ENCODE measurements at places on chromosomes 11 and 22. TPM values are rescaled to one million over a fixed set of nuclear protein-coding genes. Genes with fewer than 3 reads are reported as not detected.

DNA sequence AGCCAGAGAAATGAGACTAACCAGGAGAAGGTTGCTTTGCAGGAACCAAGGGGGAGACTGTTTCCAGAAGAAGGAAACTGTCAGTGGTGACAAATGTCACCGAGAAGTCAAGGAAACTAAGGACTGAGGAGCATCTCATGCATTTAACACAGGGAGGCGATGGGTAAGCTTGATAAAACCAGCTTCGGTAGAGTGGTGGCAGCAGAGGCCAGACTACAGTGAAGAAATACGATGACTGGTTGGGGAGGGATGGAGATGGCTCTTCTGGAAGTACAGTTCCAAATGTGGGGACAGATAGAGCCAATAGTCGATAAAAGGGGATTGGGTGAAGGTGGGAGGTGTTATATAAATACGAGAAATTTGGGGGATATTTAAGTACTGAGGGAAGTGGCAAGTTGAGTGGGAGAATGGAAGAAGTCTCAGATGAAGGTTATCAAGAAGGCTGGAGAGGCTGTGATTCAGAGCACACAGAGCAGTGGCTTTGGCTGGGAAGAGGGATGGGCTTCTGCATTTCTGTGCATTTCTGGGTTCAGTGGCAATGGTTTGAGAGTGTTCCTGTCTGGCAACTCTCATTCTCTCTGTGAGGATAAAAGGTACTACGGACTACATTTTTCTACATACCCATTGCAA is 29.2 kb downstream of the SC5D start:
- DNase-seq, result peak; percentile 51

- no peak for DNase-seq
These were observed 16.4 kb upstream of the OR6M1 start for GRCh38 chr11:123822599-123822998.

DNA sequence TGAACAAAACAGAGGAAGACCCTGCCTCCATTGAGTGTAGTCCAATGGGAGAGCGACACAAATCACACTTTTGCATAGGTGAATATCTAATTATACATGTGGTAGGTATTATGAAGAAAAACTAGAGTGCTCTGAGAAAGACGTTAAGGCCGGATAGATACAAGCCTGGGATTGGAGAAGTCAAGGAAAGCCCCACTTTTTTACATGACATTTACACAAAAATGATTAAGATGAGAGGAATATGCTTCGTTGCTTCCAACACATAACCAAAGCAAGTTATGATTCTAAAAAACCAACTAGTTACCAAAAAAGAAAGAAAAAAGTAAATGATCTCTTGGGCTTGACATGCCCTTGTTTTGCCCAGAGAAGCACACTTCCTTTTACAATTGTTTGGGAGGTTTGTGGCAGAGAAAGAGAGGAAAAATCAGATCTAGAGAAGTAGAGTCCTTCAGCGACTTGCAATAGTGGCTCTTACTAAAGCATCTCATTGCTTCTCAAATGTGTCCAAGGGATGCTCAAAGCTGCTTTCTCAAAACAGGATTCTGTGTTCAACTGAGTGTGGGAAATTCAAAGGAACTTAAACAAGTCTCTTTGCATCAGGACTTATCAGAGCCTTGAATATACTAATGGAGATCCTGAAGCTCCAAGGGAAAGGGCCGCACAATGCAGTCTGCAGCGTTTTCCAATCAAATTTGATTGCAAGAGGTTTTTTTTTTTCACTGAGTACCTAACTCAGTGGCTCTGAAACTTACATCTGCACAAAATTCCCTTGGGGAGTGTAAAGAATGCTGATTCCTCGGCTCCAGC is 38.8 kb downstream of the FLI1 start:
- DNase-seq, result no peak

DNA sequence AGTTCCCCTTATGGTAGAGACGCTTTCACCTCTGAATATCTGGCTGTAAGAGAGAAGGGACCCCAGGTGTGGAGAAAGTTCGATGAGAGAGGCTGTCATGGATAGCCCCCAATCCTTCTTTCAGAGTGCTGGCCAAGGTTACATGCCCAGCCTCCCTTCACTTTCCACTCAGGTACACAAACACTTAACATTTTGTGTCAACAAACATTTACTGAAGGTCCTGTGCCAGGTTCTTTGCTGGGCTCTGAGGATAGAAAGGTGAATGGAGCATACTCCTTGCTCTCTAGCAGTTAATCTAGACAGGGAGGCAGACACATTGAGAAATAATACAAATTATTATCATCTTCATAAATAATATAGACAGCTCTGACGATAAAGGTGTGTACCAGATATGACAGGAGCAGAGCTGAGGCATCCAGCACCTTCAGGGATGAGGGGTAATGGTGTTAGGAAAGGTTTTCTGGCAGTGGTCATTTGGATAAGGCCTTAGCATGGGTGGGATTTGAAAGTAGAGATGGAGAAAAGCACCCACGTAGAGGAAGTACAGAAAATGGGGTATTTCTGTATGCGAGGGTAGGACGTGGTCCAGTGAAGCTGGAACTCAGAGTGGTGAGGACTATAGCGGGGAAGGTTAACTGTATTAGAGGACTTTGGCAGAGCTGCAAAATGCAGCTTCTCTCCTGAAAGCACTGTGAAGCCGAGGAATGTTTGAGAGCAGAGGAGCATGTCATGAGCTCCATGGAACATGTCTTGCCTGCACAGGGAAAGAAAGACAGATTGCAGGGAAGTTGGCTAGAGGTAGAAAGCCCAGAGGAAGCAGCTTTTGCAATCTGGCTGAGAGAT is 19.6 kb downstream of the PPFIBP2 start:
- no peak for DNase-seq

- DNase-seq, result no peak
These were observed 11.1 kb downstream of the OTOG start for GRCh38 chr11:17558025-17558780.

DNA sequence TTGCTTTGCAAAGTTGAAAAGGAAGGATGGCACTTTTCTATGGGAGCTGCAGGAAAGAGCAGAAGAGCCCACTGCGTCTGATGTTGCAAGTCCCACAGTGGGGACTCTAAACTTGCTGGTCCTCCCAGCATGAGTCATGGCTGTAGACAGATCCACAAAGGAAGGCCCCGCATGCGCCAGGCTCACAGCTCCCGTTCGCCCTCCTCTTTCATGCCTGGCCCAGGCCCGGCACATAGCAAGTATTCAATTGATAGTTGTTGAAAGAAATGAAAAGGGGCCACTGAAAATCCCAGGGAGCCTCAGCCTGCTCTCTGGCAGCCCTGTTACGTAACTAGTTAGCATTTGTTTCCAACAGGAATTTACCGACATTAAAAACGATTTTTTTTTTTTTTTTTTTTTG is 18.9 kb downstream of the AP1B1 start:
- DNase-seq, result no peak

GRCh38 chr11:63916837-63917691 is at the start of gene RCOR2:
Gene RCOR2, minus strand, starts transcription at chr11:63917164. Its CDS starts 708 bp downstream, at chr11:63916456.
- DNase-seq, result peak; percentile 60

GRCh38 chr22:42439021-42439567 is 6.9 kb upstream of the NFAM1 start:
- no peak for DNase-seq

DNA sequence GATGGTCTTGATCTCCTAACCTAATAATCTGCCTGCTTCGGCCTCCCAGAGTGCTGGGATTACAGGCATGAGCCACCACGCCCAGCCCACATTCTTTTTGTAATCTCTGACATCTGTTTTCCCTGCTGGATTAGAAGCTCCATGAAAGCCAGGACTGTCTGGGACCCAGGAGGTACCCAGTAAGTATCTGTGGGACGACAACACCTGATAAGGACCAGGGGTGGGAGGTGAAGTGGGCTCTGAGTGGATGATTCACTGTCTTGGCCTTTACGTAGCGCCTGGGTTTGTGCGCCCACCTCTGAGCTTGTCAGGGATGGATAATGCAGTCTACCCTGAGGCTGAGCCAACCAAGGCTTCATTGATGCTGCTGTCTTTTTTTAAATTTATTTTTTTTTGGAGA is 118.8 kb downstream of the ABTB2 start:
- no peak for DNase-seq

- no peak for DNase-seq
These were observed 168.8 kb downstream of the RCN1 start for GRCh38 chr11:32259641-32260081.

DNA sequence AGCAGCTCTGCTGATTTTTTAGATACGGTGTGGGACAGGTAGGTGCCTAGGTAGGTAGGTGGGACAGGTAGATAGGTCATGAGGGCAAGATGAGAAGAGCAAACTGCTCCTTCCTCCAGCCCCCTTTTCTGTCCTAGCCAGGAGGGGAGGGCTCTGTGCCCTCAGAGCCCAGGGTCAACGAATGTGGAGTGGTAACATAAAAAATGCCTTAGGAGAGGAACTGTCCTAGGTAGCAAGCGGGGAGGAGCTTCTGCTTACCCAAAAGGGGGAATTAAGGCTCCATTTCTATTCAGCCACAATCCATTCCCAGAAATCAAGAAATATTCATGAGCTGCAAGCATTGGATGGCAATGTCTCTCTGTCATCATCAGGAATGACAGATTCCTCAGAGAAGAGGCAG is 234.8 kb downstream of the GRIK4 start:
- DNase-seq, result no peak

- DNase-seq, result no peak
These were observed at the start of gene SCGB1D1 for GRCh38 chr11:62190011-62190410. Gene SCGB1D1, plus strand, starts transcription at chr11:62190216. Its CDS starts 69 bp downstream, at chr11:62190285.

DNA sequence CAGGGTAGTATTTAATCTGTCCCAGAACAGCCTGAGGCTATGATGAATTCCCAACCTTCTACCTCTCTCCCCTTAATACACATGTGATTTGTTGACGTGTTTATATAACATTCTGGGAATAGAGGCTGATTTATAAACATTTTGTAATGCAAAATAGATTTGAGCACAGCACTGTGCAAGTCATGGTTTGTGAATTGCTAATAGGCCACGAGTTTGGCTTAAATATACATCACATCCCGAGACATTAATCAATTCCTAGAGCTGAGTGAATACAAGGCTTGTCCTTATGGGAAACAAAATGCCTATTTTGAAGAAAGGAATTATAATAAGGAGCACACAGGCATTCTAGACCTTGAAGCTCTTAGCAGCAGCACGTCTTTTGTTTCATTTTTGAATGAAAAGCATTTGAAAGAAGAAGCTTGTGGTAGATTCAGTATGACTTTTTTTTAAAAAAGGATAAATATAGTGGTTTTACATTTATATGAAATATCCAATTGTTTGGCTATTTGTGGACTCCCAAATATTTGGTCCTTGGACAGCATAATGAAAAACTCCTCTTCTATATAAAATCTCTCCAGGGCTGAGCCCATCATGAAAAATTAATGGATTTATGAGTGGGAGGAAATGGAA is 116.4 kb downstream of the SLC17A6 start:
- no peak for DNase-seq

DNA sequence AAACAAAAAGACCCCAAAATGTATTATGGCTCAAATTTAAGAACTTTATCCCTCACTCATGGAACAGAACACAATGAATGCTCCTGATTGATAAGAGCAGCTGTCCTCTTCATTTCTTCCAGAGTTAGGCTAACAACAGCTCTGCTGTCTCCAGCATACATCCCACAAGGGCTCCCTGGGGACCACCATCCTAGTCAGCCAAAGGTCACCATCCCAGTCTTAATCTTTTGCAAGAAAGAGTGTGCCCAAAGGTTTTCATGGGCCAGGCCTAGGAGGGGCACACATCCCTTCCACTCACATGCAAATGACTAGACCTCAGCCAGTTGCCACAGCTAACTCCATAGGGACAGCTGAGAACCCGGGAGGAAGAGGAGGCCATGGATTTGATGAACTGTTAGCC is 555.3 kb downstream of the BUD13 start:
- no peak for DNase-seq

DNA sequence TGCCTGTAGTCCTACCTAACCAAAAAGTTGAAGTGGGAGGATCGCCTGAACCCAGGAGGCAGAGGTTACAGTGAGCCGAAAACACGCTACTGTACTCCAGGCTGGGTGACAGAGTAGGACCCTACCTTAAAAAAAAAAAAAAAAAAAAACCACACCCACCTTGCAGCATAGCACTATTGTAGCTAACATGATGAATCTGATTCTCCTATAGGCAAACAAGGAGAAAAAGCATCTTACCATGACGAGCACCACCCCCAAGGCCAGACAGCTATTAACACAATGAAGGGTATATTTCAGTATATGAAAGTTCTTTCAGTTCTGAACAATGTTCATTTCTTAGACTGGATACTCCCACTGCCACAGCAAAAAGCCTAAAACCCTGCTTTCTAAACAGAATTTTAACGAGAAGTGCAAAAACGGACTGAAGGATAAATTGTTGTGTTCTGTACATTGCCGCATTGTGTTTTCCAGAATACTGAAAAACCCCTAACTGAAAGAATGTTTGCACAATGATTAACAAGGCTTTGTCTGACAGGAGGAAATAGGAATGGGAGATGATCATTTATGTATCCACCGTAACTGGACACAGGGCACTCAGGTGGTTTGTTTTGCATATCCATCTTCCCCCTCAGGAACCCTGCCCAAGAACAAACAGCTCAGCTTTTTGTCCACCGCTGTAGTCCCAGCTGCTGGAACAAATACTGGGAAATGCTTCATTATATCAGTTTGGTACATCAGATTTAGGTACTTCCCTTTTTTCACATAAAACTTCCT is 8.9 kb downstream of the PISD start:
- no peak for DNase-seq

GRCh38 chr22:23691748-23692423 is 1.1 kb downstream of the RGL4 start:
- no peak for DNase-seq

DNA sequence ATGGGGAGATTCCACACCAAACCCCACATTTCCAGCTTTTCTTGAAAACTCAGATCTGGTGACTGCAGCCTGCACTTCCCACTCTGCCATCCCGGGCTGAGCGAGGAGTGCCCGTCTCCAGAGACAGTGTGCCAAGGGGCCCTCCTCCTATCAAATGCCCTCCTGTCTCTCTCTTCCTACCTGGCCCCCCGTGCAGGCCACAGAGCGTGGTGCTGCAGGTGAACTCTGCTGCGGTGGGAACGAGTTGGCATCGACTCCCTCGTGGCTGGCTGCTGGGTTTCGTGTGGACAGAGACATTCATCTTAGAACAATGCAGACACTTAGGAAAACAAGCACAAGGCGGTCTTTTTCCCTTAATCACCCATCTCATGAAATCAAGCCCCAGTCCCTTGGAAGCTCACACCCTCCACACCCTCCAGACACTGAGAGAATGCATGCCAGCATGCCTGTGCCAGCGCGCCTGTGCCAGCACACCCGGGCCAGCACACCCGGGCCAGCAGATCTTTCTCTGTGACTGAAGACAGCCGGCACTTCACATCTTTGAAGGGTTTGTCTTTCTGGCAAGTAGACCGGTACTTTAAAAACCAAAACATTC is 65.0 kb downstream of the PARVB start:
- no peak for DNase-seq

DNA sequence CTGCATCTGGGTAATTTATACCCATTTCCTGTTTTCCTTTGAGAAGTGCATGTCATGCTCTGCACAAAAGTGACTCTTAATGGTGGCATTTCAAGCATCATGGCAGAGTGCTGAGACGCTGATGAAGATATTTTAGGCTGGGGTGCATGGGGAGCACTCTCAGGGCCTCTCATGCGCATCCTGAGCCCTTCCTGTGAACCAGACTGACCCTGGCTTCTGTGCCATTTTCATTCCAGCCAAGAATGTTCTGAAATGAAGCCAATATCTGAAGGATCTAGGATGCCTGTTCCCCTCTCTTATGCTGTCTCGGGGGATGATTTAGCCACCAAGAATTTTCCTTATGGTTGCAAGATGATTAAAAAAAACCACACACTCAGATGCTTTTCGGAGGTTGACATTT is 61.5 kb downstream of the MIAT start:
- no peak for DNase-seq

The FAM118B gene
- total RNA-seq, result 9.9 TPM

The NLRX1 gene
- 19.2 TPM for total RNA-seq

The KRTAP5-2 gene
- total RNA-seq, result not detected

The RAB38 gene
- 1.2 TPM for total RNA-seq

The MMP10 gene
- 0.58 TPM for total RNA-seq

The E2F8 gene
- total RNA-seq, result 40.8 TPM

The NRIP3 gene
- 1.9 TPM for total RNA-seq

The MPPED2 gene
- total RNA-seq, result not detected
